ENCODE measurements at places on chromosomes 12 and 14.

DNA sequence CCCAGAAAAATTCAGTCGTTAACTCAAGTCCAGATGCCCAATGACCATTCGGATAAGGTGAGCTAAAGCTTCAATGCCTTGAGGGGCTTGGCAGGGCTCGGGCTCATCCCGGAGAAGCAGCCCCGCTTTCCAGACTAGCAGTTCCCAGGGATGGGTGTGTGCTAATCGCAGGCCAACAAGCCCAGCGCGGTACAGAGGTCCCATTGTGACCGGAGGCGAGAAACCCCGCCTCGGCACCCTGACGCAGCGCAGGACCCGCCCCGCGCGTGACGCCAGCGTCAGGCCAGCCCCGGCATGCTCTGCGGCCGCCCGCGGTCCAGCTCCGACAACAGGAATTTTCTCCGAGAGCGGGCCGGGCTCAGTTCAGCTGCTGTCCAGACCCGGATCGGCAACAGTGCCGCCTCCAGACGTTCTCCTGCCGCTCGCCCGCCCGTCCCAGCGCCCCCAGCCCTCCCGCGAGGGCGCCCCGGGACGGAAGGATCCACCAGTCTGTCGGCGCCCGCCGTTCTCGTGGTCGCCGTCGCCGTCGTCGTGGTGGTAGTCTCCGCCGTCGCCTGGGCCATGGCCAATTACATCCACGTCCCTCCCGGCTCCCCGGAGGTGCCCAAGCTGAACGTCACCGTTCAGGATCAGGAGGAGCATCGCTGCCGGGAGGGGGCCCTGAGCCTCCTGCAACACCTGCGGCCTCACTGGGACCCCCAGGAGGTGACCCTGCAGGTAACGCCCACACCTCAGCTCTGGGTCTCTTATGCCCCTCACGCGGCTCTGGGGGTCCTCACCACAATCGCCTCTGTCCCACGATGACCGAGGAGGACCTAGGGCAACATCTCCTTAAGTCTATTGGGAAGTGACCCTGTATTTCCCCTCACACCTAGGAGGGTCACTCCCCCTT lies at the start of gene ETNK1:
ETNK1 (plus strand) TSS at position 302 of the 892 bp plus-strand sequence; CDS start at position 562, 260 bp downstream.
- peak; percentile 73 for DNase-seq

GRCh38 chr14:73991092-73991491 lies 28.0 kb downstream of the ENTPD5 start:
- no peak for DNase-seq

DNA sequence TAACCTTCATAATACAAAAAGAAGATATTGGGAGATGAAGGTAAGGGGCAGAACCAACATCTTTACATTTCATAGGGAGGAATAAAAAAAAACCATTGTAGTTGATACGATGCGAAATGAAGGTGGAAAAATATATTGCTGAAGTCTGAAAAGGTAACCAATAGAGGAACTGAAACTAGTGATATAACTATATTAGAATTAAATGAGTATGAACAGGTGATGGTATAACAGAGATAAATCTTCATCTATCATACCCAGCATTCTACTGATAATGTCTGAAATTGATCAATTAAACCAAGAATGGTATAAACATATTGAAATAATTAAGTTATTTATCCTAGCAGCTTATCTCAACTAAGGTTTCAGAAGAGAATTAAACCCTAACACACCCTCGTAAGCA lies 332.1 kb downstream of the NELL2 start:
- DNase-seq, result no peak

DNA sequence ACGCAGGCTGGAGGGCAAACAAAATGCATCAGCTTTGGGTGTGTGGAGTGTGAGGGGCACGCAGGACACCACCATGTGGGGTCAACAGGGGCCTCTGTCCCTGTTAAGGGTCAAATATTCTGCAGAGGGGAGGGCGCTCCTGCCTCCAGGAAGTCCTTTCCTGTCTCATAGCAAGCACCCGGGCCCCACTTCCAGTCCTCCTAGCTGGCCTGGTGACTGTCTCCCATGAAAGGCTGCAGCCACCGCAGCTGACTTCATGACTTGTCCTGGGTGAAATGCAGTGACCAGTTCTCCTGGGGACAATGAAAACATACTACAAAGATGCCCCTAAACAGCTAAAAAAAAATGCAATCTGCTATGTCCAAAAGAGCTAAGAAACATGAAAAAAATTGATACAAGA lies 53.6 kb downstream of the LGMN start:
- DNase-seq, result no peak

GRCh38 chr12:122878780-122879612 lies 16.9 kb downstream of the VPS37B start:
- DNase-seq, result no peak

GRCh38 chr14:44279357-44279756 lies 227.7 kb downstream of the FSCB start:
- DNase-seq, result no peak

DNA sequence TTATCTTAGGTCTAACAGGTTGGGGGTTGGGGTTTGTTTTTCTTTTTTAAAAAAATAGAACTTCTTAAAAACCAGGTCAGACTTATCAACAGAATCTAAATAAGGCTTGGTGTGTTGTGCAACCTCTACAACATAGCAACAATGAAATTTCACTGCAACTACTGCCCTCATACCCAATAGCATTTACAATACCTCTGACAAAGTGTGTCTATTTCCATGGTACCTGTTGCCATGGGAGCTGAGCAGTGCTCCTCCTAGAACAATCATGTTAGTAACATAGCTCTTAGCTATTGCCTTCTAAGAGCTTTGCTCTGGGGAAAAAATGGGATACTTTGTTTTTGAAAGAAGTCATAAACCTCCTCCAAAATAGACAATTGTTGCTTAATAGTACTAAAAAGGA lies 103.3 kb upstream of the CCDC175 start:
- no peak for DNase-seq

DNA sequence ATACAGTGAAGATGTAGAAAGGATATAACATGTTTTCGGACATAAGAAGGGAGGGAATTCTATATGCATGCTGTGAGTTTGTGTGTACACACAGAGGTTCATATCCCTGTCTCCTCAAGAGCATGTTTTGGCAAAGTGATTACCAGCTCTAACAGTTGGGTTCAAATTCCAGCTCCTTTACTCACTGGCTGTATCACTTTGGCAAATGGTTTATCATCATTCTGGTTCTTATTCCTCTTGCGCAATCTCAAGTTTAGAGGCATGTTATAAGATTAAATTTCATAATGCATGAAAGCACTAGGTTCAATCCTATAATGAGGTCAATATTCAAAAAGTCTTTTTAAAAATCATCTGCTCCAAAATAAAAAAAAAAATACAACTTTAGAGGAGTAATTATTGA lies 107.7 kb upstream of the LRFN5 start:
- no peak for DNase-seq

DNA sequence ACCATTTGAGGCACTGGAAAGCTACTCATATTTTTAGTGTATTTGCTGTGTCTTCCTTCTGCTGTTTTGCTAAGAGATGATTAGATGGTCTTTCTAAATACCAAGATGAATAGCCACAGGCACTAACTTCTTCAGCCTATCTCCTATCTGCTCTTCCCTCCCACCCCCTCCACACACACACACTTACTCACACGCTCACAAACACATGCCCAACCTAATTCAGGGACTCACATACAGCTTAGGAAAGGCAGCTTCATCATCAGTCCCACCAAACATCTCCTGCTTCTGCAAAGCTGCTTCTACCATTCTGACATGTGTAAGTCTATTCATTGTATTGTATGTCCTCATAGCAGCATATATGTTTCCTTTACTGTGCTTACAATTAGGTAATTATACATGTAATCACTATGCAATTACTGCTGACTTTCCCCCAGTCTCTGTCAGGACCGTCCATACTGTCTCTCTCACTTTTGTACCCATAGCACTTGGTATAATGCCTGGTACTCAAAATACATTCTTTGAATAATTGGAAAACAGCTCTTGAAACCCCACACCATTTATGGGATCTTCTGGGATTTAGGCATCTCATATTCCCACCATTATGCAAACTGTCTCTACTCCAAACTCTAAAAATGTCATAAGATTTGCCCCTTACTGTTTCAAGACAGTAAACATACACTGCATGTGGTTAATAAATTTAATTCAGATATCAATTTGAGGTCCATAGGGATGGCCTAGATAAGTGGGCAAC lies 83.3 kb upstream of the HIF1A start:
- no peak for DNase-seq

GRCh38 chr12:121776190-121777098 lies 17.0 kb downstream of the RHOF start:
- peak; percentile 48 for DNase-seq

DNA sequence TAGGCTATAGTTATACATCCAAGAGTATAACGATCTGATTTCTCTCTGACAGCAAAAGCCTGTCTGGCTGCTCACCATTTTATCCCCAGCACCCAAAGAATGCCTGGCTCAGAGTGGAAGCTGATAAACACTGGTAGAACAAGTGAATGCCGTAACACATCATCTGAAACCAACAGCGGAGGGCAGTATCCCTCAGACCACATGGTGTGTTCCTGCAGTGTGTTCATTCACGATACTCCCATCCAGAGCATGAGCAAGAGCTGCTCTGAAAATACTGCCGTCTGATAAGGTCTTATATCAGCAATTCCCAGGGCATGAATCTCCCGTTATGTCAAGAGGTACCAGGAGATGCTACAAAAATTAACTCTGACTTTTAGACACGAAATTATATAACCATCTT lies 95.9 kb downstream of the TTC7B start:
- no peak for DNase-seq

DNA sequence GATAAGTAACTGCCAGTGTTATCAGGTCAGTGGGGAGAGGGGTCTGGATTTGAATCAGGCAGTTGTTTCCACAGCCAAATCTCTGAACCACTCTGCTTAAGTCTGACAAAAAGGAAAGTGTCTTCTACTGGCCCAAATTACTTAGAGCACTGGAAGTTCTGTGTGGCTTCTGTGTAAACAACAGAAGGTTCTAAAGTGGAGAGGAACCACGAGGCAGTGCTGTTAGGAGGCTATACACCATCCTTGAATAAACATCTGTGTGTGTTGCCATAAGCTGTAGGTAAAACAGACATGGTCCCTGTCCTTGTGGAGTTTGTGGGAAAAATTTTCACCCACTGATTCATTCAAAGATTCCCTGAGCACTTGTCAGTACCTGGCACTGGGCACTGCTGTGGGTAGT lies 50.0 kb downstream of the GALNT4 start:
- DNase-seq, result no peak

- DNase-seq, result no peak
Observed at GRCh38 chr14:79412822-79413221, 798.5 kb downstream of the DIO2 start.

DNA sequence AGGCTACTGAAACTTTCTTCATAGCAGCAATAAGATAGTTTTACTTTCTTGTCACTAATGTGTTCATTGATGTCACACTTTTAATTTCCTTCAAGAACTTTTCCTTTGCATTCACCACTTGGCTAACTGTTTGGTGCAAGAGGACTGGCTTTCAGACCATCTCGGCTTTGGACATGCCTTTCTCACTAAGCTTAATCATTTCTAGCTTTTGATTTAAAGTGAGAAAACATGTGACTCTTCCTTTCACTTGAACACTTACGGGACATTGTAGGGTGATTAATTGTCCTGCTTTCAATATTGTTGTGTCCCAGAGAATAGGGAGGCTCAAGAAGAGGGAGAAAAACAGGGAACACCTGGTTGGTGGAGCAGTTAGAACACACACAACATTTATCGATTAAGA lies 41.9 kb downstream of the IFNG start:
- no peak for DNase-seq

GRCh38 chr14:98868866-98869265 lies 403.1 kb downstream of the BCL11B start:
- no peak for DNase-seq

DNA sequence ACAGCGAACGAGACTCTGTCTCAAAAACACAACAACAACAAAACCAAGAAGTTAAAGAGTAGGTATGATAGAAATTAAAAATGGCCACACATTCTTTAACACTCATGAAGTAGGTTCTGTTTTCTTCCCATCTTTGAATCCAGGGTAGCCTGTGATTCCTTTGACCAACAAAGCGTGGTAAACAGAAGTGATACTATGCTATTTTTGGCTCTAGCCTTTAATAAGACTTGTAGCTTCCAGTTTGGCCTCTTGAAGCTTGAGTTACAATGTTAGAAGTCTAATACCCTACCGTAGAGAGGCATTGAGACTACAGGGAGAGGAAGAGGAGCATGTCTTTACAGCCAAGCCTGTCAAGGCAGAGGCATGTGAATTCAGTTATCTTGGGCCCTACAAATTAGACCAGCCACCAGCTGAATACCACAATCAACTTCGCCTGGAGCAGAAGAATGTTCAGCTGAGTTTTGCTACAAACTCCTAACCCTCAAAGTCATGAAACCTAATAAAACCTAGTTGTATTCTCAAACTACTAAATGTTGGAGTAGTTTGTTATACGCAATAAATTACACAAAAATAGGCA lies 4.9 kb upstream of the NEMF start:
- DNase-seq, result no peak

GRCh38 chr14:91891101-91891500 lies 23.8 kb upstream of the TC2N start:
- DNase-seq, result no peak

GRCh38 chr14:103923863-103924262 lies 4.4 kb upstream of the TDRD9 start:
- DNase-seq, result no peak

DNA sequence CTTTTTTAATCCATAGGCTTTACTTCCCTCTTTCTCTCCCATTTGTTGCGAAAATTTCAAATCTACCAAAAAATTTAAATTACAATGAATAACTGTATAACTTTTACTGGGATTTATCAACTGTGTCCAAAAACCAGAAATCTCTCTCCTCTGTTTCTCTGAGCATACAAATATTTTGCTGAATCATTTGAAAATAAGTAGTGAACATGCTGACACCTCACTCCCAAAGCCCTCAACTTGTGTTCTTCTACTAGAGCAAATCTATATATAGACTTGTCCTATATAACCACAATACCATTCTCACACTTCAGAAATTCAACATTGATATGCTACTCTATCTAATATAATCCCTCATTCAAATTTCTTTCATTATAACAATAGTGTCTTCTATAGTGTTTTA lies 53.1 kb downstream of the SLCO1C1 start:
- no peak for DNase-seq

GRCh38 chr12:89280833-89281538 lies 71.3 kb downstream of the DUSP6 start:
- DNase-seq, result no peak

Measured in SW 1271 (cell line).